Stimulated activated CD4-positive, alpha-beta T cell treated with anti-CD3 and anti-CD28 coated beads, Interleukin-12 subunit alpha, Interleukin-12 subunit beta, amount 100 ng/mL, for 48 hours (primary cell): ENCODE measurements at places on chromosomes 2 and 18.

DNA sequence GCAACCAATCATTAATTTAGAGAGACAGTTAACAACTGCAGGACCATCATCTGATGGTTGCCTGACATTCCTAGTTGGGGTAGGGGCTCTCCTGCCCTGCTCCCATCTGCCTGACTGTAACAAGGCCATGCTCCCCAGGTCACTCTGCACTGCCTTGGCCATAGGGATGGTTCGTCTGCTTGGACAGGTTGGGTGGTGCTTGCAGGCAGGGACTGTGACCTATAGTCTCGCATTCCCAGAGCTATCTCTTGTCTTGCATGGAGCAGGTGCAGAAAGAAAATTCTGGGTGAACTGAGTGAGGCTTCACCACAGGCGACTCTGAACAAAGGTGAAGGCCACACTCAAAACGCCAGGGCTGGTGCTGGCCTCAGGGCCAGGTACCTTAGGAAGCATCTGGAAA, 64.7 kb downstream of the EMILIN2 start:
- DNase-seq = no peak

- no peak for DNase-seq
These were observed 318.9 kb upstream of the SYT4 start for GRCh38 chr18:43596105-43596712.

GRCh38 chr2:61562615-61563014, 24.5 kb upstream of the XPO1 start:
- no peak for DNase-seq

DNA sequence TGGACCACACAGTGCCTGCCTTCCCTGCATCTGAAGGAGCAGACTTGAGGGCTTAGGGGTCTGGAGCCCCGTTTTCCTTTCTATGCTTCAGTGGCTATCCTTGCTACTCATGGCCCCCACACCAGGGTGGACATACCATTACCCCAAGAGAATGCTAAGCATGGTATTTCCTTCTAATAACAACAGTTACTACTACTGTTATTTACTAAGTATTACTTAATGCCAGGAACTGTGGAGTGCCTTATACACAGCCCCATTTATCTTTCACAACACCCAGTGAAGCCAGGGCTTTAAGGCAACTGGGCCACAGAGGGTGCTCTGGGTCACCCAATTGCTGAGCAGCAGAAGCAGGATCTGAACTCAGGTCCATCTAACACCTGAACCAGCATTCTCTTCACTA, 5.8 kb upstream of the PAX8 start:
- no peak for DNase-seq

DNA sequence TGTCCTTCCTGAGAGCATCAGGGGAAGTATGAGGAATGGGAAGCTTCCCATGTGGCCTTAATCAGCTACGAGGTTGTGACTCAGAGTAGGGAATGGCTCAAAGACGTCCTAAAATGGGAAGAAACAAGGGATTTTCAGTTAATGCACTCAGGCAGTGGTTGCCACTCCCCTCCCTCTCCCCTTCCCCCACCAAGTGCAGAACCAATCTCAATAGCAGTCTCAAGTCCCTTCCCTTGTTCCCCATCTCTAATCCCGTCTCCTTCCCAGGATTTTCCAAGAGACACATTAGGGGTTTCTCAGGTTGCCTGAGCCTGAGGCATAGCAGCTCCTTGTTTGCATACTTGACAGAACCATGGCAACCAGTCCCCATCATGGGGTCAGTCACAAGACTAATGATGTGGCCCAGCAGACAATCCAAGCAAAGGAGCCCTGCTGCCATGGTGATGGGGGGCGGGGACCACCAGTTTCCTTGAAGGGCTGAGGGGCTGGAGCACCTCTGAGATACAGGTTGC, 18.2 kb upstream of the RESP18 start:
- no peak for DNase-seq
